ENCODE measurements at places on chromosomes 3 and 15.

GRCh38 chr3:69236812-69237707, 114.7 kb upstream of the LMOD3 start:
- DNase-seq = no peak

GRCh38 chr3:71026634-71027578, 556.6 kb downstream of the FOXP1 start:
- no peak for DNase-seq

DNA sequence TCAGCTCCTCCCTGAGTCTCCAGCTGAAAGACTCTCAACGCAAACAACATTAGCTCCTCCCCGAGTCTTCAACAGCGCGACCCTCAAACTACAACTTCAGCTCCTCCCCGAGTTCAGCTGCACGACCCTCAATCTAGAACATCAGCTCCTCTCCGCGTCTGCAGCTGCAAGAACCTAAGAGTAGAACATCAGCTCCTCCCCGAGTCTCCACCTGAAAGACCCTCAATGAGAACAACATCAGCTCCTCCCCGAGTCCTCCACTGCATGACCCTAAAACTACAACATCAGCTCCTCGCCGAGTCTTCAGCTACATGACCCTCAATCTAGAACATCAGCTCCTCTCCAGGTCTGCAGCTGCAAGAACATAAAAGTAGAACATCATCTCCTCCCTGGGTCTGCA, 78.3 kb downstream of the TFRC start:
- DNase-seq = no peak

DNA sequence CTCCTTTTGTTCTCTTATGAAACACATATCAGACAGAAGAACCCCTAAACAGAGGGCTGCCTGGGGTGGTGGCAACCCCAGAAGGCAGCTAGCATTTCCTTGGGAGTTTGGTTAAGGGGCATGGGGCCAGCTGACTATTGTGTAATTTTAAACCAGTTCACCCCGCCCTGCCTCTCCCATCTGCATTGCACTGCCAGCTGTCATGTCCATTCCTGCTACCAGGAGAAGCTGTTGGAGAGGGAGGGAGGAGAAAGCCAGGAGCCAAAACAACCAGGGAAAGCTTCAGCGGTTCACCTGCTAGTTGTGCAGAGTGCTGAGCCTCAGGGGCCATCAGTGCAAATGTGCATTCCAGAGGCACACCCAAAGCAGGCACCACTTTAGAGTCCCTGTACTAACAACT, 47.6 kb upstream of the ATP1B3 start:
- no peak for DNase-seq

GRCh38 chr3:188798556-188799145, 373.1 kb upstream of the TPRG1 start:
- no peak for DNase-seq

- no peak for DNase-seq
These were observed 15.9 kb downstream of the ABHD2 start for GRCh38 chr15:89104172-89104564.

GRCh38 chr3:49813497-49814174, at the start of gene UBA7:
Gene UBA7 (minus strand): TSS chr3:49813953. CDS start chr3:49813787, 166 bp downstream.
- DNase-seq = no peak

DNA sequence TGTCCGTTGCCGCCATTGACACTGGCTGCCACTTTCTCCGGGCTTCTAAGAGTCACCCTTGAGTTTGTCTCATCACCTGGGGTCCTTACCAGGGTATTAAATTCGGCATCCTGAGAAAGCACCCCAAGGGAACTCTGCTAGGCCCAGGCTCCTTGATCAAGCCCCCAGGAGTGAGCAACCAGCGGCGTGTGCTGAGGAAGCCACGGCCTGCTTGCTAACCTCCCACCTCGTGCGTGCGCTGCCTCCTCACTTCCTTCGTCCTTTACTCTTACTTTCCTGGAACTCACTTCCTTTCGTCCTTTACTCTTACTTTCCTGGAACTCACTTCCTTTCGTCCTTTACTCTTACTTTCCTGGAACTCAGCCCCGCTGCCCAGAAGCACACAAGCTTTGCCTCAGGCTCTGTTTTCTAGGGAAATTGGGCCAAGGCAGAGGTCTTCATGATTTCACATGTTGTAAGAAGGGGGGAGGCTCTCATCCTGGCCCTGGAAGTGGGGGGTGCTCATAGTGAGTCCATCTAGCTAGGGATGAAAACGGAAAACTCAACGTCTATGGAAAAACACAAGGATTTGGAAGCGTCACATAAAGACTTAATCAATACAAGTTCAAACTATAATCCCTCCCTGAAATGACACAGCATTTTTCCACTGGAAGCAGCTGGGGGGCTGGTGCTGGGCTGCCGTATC, 36.7 kb upstream of the BDH1 start:
- no peak for DNase-seq

DNA sequence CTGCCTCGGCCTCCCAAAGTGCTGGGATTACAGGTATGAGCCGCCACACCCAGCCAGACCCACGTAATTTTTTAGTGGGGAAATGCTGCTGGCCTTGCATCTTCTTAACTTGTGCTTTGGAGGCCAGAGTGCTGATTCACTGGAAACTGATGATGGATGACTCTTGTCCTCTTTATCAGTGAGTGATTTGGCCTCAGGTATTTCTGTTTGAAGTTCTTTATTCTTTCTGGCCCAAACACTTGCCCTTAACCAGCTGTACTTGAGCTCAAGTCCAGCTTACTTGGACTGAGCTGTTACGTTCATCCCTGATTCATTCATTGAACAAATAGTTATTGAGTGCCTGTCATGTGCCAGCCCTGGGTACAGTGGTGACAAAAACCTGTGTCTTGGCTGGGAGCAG, 4.2 kb downstream of the PTPN23 start:
- no peak for DNase-seq

- DNase-seq = no peak
These were observed 31.8 kb downstream of the RAB6B start for GRCh38 chr3:133863911-133864310.

DNA sequence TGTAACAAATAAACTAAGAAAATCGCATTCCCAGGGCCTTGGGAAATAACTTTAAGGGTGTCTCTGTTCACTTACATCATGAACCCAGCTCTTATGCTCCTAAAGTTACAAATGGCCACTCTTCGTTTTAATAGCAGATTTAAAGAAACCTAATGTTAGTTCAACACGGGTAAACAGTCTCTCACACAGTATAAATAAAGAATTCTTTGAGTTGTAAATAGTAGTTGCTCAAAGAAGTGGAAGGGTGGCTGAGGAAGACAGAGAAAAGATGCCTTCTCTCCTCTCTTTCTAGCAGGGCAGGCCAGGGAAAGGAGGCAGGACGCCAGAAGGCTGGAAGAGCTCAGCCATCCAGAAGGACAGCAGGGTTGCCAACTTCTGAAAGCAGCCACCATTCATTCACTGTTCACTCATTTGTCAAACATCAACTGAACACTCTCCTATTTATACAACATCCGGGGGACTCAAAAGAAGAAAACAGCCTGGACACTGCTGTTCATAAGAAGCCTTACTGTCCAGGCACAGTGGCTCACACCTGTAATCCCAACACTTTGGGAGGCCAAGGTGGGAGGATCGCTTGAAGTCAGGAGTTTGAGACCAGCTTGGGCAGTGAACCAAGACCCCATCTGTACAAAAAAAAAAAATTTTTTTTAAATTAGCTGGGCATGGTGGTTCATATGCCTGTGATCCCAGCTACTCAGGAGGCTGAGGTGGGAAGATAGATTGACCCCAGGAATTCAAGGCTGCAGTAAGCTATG, 47.3 kb downstream of the WWTR1 start:
- no peak for DNase-seq

- no peak for DNase-seq
These were observed 39.0 kb downstream of the WHAMM start for GRCh38 chr15:82848241-82848993.

DNA sequence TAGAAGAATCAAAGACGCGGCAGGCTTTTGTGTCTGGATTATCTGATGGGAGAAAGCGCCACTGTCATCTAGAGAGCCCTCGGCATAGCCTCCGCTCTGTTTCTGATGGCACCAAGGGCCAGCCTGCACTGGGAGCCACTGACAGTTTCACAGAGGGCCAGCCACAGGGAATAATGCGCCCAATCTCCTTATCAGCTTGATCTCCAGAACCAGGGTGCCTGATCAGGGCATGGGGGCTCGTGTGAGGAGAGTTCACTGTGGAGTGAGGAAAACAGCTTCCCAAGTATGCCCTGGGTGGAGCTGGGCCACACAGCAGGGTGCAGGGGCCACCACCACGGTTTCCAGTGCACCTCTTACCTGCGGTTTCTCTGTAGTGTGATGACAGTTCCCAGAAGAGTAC, 29.8 kb upstream of the CLK3 start:
- DNase-seq = no peak

GRCh38 chr3:116453666-116454346, 8.5 kb upstream of the LSAMP start:
- no peak for DNase-seq

DNA sequence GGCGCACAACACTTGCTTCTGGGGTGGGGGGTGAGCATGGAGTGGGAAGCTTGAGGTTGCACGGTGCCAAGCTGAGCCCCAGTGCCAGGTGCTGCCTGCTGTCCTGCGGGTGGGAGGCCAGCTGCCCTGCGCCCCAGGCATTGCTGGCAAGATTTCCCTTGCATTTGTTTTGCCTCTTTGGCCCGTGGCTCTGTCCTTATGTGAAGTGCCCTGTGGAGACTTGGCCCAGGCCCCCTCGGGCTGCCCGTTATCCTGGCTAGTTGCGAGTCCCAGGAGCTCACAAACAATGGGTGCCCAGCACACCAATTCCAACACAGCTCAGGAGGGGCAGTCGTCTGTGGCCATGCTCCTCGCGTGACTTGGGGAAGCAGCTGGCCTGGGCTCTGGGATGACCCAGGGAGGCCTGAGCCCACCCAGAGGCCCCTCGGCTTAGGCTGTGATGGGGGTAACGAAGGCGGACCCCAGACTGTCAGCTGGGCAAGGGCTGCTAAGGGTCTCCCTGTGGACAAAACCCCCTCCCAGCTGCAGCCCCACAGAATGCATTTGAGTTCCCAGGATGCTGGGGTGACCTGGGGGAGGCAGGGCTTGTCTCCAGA, 5.9 kb downstream of the C3orf22 start:
- DNase-seq = no peak

GRCh38 chr3:100396967-100397366, 3.9 kb downstream of the TOMM70 start:
- DNase-seq = no peak

DNA sequence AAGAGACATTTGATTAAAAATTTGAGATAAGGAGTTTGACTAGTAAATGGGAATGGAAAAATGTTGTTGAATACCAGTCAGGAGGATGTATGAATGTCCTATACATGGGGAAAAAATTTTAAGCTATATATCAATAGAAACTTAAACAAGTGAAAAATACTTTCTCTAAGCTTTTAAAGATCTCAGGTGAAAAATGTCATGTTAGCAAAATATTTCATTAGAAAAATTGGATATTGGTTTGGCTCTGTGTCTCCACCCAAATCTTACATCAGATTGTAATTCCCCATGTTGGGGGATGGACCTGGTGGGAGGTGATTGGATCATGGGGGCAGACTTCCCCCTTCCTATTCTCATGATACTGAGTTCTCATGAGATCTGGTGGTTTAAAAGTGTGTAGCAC, 279.6 kb upstream of the CADM2 start:
- no peak for DNase-seq

GRCh38 chr3:190319660-190320059, 2.6 kb downstream of the CLDN1 start:
- DNase-seq = no peak

GRCh38 chr3:155805204-155805801, 775 bp downstream of the C3orf33 start:
- no peak for DNase-seq

DNA sequence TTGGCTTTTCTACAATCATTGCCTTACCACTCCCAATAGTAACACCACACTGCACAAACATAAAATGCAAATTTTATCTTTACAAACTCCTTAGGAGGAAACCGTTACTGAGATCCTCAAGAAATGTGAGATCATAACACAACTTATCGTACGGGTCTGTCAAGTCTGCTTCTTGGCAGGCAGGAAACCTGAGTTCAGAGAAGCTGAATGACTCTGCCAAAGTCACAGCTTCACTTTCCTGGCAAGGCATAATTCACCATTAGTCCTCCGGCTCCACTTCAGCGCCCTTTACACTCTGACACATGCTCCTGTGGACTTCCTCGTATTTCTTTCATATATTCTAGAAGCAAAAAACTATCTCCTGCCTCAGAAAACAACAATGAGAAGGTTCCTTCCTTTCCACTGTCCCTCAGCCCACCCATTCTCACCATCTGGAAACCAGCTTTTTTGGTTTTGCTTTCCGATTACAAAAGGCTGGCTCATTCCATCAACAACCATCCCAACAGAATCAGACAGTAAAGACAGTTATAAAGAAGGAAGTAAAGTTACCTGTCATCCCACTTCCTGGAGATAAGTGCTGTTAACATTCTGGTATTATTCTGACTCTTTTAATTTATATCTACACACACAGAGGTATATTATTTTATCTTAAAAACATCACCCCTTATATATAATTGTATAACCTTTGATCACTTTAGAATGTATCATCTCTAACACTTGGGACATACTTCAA, 223.4 kb downstream of the STT3B start:
- no peak for DNase-seq

DNA sequence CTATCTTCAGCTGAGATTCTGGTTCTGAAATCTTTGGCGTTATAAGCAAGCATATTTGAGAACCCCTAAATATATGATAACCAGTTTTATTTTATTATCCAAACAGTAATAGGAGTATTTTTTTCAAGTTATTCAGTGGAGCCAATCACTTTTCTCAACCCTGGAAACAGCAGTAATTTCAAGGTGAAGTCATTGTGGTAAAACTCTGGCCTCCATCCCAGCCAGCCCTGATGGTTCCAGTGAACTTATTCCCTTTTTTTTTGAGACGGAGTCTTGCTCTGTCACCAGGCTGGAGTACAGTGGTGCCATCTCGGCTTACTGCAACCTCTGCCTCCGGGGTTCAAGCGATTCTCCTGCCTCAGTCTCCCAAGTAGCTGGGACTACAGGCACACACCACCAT, 545.4 kb upstream of the IL12A start:
- no peak for DNase-seq

DNA sequence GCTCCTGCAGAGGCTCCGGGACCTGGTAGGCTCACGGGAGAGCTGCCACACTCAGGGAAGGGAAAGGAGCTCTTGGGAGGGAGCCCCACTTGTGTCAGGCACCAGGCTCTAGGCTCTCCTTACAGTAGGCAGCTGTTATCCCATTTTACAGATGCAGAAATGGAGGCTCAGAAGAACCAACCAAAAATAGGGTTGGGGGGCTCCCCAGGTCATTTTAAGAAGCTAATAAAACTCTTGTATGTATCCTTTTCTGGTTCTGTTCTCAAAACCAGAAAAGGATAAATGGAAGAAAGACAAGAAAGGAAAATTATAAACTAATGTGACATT, 23.5 kb upstream of the GP9 start:
- no peak for DNase-seq

GRCh38 chr3:58659051-58659675, 7.4 kb downstream of the FAM3D start:
- no peak for DNase-seq

GRCh38 chr3:193590088-193590856, 2.7 kb upstream of the OPA1 start:
- DNase-seq = no peak

DNA sequence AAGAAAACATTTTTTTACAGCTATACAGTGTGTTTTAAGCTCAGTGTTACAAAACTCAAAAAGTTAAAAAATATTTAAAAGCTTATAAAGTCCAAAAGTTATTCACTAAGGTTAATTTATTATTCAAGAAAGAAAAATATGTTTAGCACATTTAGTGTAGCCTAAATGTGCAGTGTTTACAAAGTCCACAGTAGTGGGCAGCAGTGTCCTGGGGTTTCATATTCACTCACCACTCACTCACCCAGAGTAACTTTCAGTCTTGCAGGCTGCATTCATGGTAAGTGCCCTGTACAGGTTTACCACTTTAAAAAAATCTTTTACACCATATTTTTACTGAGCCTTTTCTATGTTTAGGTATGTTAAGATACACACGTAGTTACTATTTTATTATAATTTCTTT, 300.2 kb upstream of the TRIM42 start:
- DNase-seq = no peak

Measured in NCI-H187 treated with DMSO at 0.1 percent for 48 hours (cell line).